Activated CD4-positive, alpha-beta memory T cell treated with anti-CD3 and anti-CD28 coated beads, Interleukin-2, amount 10 ng/mL, durations not matched to agents 7 days and 5 days (primary cell): ENCODE measurements at places on chromosomes 3 and 15. TPM values are rescaled to one million over a fixed set of nuclear protein-coding genes. Genes with fewer than 3 reads are reported as not detected.
A peak's percentile ranks its signal among the peaks of the same experiment; 100 is the strongest.

- H3K4me1 ChIP-seq, result no peaks in the 10 kb centered on the region
- H3K36me3 ChIP-seq, result no peaks in the 10 kb centered on the region
- no peak overlapping the region for H3K4me3 ChIP-seq
- no peak overlapping the region for H3K27ac ChIP-seq
These were observed 71.6 kb downstream of the LRTM1 start for GRCh38 chr3:54856271-54856670.

- no peak for DNase-seq
- peaks cover 2% of the 10 kb centered on the region for H3K4me1 ChIP-seq
- H3K27me3 ChIP-seq, result no peaks in the 10 kb centered on the region
- H3K4me3 ChIP-seq, result no peak overlapping the region
- no peaks in the 10 kb centered on the region for H3K36me3 ChIP-seq
These were observed 265.9 kb downstream of the SHQ1 start for GRCh38 chr3:72582211-72582878.

GRCh38 chr15:30650012-30650929, 24.3 kb downstream of the ARHGAP11B start:
- H3K27me3 ChIP-seq, result no peaks in the 10 kb centered on the region
- H3K27ac ChIP-seq, result peak overlapping the region; percentile 83
- no peak for DNase-seq
- H3K4me1 ChIP-seq, result peaks cover 53% of the 10 kb centered on the region
- no peak overlapping the region for H3K4me3 ChIP-seq

GRCh38 chr3:161072751-161073150, 32.4 kb downstream of the B3GALNT1 start:
- no peak for DNase-seq
- peak overlapping the region; percentile 33 for H3K27ac ChIP-seq
- H3K36me3 ChIP-seq, result no peaks in the 10 kb centered on the region

- peak overlapping the region; percentile 52 for H3K4me3 ChIP-seq
- H3K27me3 ChIP-seq, result no peaks in the 10 kb centered on the region
- H3K4me1 ChIP-seq, result peaks cover 92% of the 10 kb centered on the region
- no peak for DNase-seq
- H3K36me3 ChIP-seq, result peaks cover 39% of the 10 kb centered on the region
These were observed 104.3 kb upstream of the ICE2 start for GRCh38 chr15:60583194-60583593.

DNA sequence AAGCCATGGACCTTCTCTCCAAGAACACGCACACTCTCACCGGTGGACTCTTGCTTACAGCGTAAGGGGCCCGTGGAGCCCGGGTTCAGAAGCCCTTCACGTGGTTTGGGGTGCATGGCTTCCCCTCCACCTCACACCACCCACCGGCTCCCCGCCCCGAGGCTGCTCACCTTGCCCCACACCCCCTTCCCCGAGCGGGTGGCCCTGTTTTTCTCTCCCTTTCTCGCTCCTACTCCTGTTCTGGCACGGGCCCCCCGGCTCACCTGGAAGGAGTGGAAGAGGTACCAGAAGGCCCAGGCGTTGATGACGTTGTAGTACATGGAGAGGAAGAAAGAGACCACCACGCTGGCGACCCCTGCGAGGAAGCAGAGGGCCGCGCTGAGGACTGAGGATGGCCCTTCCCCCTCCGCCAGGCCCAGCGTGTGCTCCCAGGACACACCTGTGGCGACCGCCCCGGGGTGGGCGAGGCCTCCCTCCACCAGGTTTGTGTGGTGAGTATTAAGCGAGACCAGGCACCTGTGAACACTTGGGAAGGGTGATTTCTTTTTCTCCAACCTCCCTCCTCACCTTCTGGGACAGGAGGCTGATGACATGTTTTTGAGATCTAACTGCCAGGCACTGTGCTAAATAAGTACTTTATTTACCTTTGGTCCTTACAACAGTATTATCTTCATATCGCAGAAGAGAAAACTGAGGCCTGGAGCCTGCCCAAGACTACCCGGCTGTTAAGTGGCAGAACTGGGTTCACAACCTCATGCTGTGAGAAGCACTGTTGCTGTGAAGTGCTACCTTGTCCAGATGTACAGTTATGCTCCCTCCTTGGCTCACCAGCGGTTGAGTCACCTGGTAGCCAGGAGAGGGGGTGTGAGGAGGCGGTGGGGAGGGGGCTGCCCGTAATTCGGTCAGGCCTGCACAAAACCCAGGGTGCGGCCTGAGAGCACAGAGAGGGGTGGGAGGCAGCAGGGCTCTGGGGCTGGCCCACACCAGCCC, 16.3 kb downstream of the SLC6A20 start:
- no peak overlapping the region for H3K4me3 ChIP-seq
- H3K4me1 ChIP-seq, result no peaks in the 10 kb centered on the region
- H3K27me3 ChIP-seq, result peaks cover 11% of the 10 kb centered on the region
- H3K27ac ChIP-seq, result no peak overlapping the region
- peak; percentile 10 for DNase-seq

DNA sequence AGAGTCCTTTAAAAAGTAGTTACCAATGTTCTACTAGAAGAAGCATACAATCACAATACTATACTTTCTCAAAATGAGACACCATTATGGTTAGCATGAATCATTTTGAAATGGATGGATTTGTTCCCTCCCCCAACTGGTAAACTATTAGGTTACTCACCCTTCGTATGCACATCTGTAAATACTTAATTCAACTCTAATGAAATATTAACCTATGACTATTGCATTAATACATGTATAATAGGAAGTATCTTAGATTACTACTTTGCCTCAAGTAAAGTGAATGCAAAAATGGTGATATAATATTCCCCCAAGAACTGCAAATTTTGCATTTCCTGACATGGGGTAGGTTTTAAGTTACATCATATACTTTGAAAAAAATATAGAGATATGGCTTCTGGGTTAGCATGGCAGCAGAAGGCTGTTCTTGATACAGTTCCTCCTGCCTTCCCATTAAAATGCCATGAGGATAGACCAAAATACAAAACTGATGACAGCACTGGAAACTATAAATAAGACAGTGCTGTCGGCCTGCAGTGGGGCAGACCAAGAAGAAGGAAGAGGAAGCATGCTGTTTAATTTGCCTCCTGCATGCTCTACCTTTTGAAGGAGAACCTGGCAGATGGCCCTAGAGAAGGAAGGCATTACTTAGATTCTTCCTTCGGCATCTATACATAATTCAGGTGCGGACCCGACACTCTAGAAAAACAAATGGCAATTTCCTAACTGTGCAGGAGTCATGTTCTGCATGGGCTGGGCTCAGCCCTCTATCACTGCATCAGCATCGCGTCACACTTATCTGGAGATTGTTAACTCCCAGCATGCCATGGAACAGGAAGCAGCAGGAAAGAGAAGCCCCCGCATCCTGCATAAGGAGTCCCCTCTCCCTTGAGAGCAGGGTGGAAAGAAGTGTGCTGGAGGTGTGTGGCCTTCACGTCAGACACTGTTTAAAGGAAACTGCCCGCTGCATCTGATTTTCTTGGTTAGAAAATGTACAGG, 41.8 kb upstream of the NEO1 start:
- H3K27ac ChIP-seq, result no peak overlapping the region
- no peaks in the 10 kb centered on the region for H3K4me1 ChIP-seq
- DNase-seq, result no peak
- H3K4me3 ChIP-seq, result no peak overlapping the region

GRCh38 chr3:87706176-87706575, 352.6 kb downstream of the CGGBP1 start:
- no peak overlapping the region for H3K4me3 ChIP-seq
- H3K27ac ChIP-seq, result no peak overlapping the region
- no peaks in the 10 kb centered on the region for H3K4me1 ChIP-seq
- H3K36me3 ChIP-seq, result no peaks in the 10 kb centered on the region
- DNase-seq, result no peak
- no peaks in the 10 kb centered on the region for H3K27me3 ChIP-seq

DNA sequence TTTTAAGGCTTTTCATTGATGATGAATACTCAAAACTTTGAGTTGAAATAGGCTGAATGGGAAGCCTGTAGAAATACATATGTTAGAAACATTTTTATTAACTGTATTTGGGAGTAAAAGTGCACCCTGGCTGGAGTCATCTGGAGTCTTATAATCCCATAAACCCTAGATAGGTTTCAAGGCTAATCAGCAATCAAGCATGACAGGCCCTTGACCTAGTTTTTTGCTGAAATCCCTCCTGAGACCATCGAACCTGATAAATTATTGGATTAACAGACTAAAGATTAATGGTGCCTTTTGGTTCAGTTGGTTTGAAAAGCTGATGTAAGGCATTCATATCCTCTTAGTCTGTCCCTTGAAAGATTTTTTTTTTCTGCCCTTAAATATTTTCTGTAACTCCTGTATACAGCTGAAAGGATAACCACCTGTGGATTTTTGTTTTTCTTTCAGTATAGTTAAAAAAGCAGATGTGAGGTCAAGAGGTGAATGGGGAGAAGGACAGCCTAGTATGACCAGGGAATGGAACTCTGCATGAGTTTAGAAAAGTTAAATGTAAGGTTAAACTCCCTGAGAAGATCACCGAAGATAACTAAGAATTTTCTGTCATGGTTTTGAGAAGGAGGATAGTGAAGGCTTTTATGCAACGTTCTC, 69.4 kb upstream of the STXBP5L start:
- no peak for DNase-seq
- no peak overlapping the region for H3K4me3 ChIP-seq
- H3K27me3 ChIP-seq, result no peaks in the 10 kb centered on the region
- no peaks in the 10 kb centered on the region for H3K36me3 ChIP-seq
- H3K27ac ChIP-seq, result no peak overlapping the region

GRCh38 chr3:135243616-135244015, 448.6 kb downstream of the EPHB1 start:
- H3K4me3 ChIP-seq, result no peak overlapping the region
- H3K4me1 ChIP-seq, result no peaks in the 10 kb centered on the region
- no peaks in the 10 kb centered on the region for H3K27me3 ChIP-seq
- DNase-seq, result no peak

- no peak for DNase-seq
- no peak overlapping the region for H3K27ac ChIP-seq
- H3K27me3 ChIP-seq, result peaks cover 1% of the 10 kb centered on the region
- no peak overlapping the region for H3K4me3 ChIP-seq
- no peaks in the 10 kb centered on the region for H3K4me1 ChIP-seq
These were observed 79.7 kb upstream of the SNRK start for GRCh38 chr3:43206632-43207031.

- peaks cover 33% of the 10 kb centered on the region for H3K27me3 ChIP-seq
- H3K27ac ChIP-seq, result no peak overlapping the region
- no peaks in the 10 kb centered on the region for H3K4me1 ChIP-seq
- H3K36me3 ChIP-seq, result no peaks in the 10 kb centered on the region
These were observed 147.8 kb upstream of the IL12A start for GRCh38 chr3:159840703-159841299.

- no peaks in the 10 kb centered on the region for H3K4me1 ChIP-seq
- no peak overlapping the region for H3K27ac ChIP-seq
- no peaks in the 10 kb centered on the region for H3K36me3 ChIP-seq
- no peak overlapping the region for H3K4me3 ChIP-seq
- no peak for DNase-seq
These were observed 238.6 kb upstream of the TPM1 start for GRCh38 chr15:62803856-62804400.

- peak; percentile 43 for DNase-seq
- peaks cover 25% of the 10 kb centered on the region for H3K4me1 ChIP-seq
These were observed 1.3 kb downstream of the CAMK2N2 start for GRCh38 chr3:184259878-184260723.

DNA sequence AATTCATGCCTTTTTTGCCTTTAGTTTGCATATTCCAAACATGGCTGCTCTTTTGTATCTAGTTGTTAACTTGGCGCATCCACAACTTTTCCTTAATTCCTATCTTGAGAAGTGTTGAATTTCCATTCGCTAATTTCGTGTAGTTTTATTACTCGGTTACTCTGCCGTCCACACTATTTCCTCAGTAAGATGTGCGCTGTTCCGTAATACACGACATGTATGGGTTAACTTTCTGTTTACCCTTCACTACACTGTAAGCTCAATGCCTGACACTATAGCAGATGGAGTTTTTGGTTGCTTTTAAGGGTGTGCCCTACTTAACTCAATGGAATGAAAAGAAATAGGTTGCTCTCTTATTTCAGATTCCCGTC, 724 bp downstream of the RPSA start:
- no peak for DNase-seq
- H3K36me3 ChIP-seq, result peaks cover 56% of the 10 kb centered on the region
- H3K27me3 ChIP-seq, result no peaks in the 10 kb centered on the region
- H3K4me1 ChIP-seq, result peaks cover 53% of the 10 kb centered on the region

Gene LMAN1L
- 0.63 TPM for total RNA-seq

Gene KBTBD13
- not detected for total RNA-seq

Gene TMEM44
- 6.2 TPM for total RNA-seq

Gene CHRFAM7A
- 0.91 TPM for total RNA-seq

Gene VGLL3
- total RNA-seq, result not detected
